Adipocyte (in vitro differentiated cells): ENCODE measurements at places on chromosomes 5 and 9.
A peak's percentile ranks its signal among the peaks of the same experiment; 100 is the strongest.

- no peak for DNase-seq
These were observed 69.9 kb downstream of the RCL1 start for GRCh38 chr9:4862506-4863250.

DNA sequence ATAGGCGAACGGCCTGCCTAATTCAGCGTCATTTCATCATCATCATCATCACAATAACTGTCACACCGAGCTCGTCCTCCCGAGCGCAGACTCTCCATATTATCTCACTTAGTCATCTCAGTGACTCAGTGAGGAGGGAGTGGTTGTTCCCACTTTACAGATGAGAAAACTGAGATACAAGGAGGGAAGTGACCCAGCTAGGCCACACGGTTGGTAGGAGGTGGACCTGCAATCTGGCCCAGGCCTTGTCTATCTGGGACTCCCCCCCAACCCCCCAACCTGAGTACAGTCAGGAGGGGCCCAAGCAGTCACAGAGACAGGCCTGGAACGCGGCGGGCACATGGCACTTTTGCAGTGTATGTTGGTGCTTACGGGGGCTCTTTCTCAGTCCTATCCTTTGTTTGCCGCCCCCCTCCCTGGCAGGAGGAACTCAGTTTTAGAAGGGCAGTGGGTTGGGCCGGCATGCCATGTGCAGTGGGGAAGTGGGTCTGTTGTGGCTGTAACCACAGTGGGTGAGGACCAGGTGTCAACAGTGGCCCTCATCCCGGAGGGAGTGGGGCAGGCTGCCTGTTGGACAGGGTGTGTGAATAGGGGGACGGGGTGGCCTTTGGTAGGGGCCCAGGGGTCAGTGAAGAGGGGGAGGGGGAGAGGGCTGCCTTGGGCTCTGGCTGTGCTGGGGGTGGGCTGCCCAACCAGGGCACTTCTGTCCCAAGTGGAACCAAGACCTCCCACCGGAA, 1.7 kb upstream of the RXRA start:
- DNase-seq = no peak

DNA sequence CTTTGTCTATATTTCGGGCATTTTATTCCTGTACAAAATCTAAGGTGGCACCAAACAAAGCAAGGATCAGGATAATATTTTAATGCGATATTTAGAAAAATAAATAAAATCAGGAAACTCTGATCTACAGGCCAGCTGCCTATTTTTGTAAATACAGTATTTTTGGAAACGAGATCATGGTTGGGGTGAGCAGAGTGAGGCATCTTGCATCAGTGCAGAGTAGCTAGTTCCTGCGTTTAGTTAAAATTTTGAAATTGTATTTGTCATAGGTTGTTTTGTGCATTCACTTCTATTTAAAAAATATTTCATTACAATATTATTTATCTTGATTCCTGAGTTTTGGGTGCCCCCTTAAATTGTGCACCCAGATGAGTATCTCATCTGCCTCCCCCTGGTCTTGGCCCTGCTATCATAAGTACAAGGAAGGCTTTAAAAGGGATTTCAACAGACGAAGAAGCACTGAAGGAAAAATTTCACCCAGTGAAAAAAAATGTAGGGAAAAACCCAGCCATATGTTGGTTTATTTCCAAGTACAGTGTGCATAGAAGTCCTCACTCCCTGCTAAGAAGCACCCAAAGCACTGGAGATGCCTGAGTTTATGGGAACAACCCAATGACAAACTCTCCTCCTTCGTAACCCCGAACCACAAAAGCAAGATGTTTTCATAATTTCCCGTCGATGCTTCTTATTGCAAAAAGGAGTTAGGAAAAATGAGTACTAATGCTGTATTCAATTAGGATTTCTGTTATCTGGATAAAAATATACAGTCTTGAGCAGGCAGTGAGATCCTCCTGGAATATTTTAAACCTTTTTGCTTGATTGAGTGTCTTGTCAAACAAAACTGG, 304.7 kb upstream of the CLINT1 start:
- DNase-seq = no peak

- DNase-seq = no peak
These were observed 74.2 kb downstream of the UGCG start for GRCh38 chr9:111970827-111971226.

GRCh38 chr9:132007371-132008025, 72.2 kb downstream of the MED27 start:
- DNase-seq = no peak

- no peak for DNase-seq
These were observed 96.4 kb downstream of the ACTL7B start for GRCh38 chr9:108759399-108759798.

- DNase-seq = no peak
These were observed 164.1 kb upstream of the MPDZ start for GRCh38 chr9:13443346-13444244.

DNA sequence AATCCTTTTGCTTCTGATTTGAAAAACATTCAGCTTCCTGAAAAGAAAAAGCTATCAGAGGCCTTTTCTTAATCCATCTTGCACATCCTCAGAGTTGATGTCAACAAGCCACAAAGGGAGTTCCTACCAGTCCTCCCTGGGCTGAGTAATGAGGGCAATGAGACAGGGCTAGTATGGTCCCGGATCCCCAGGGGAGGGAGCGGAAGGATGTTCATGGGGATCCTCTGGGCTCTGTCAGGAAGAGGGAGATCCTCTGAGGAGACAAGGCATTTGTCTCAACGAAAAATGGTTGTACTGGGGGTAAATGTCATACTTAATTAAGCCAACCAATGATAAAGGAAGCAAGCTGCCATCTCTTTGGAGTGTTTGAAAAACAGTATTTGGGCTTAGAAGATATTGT, 195.3 kb downstream of the DTWD2 start:
- DNase-seq = no peak

GRCh38 chr5:72417333-72418062, 89.7 kb downstream of the ZNF366 start:
- no peak for DNase-seq

GRCh38 chr5:156329171-156329611, 2.2 kb downstream of the SGCD start:
- peak; percentile 84 for DNase-seq

DNA sequence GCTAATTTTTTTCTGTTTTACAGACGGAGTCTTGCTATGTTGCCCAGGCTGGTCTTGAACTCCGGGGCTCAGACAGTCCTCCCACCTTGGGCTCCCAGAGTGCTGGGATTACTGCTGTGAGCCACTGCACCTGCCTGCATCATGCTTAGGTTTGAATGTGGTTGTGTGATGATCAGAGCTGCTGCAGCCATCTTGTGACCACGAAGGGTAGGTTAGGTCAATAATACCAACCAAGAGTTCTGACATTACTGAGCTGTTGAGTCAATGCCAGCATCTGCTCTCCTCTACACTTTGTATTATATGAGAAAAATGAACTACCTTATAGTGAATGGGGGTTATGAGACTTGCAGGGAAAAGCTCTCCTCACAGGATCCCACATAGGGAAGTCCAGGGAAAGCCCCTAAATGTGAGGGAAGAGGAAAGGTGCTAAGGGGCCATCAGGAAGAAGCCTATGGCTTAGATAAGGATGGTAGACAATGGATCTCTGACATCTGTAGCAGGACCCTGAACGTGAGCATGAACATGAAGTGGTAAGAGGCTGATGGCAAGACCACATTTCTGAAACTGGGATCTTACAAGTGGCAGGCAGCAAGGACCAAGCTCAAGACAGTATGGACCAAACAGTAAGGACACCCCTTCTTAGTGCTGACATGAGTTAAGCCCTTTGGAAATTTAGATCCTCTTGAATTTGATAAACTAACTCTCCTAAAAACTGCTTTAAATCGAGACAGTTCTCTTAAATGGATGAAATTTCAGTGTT, 75.7 kb upstream of the ZNF169 start:
- DNase-seq = no peak

- no peak for DNase-seq
These were observed 71.3 kb downstream of the SH3TC2 start for GRCh38 chr5:148991566-148991965.

- no peak for DNase-seq
These were observed 55.9 kb upstream of the MTAP start for GRCh38 chr9:21746550-21746949.

DNA sequence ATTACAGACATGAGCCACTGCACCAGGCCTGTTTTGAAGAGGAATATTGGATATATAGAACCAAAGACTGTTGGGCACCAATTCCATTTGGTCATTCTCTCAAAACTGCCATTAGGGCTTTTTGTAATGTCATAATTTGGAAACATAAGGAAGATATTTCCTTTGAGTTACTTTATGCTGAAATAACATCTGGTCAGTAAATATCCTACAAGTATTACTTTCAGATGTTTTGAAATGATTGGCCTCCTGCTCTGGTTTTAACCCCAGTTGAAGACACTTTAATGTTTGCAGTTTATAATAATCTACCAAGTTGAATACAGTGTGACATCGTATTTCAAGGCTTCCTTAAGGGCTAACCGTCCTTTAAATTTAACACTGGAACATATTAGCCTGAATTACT, 33.6 kb downstream of the LRRTM2 start:
- DNase-seq = peak; percentile 31

DNA sequence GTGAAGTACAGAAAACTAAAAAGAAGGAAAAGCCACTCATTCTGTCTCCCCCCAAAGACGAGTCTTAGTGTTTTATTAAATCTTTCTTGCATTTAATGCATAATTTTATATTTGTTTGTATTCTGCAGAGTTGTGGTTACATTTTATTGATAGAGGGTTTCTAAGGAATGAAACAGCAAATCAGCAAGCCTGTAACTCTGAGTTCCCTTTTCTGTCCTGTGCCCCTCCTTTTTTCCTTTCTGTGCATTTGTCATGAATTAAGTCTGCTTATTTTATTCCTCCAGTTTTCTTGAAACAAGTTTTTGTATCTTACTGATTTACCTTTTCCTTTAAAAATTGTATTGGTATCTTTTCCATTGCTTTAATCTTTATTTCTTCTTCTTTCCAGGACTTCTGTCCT, 132.8 kb downstream of the MUSK start:
- peak; percentile 47 for DNase-seq

DNA sequence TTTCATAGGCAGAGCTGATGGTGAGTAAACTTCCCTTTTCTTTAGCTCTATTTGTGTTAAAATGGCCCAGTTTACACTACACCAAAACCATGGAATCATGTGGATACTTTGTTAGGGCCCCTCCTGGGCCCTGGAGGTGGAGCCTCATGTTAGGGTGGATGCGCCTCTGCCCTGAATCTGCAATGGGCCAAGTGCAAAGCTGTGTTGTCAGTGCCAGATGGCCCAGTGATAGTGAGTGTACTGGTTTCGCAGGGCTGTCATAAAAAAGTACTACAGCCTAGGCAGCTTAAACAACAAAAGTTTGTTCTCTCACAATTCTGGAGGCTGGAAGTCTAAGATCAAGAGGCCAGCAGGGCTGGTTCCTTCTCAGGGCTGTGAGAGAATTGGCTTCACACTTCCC, 64.8 kb downstream of the HSPA4 start:
- DNase-seq = no peak

GRCh38 chr5:41875121-41875520, 4.9 kb upstream of the OXCT1 start:
- DNase-seq = no peak

GRCh38 chr9:98913044-98913443, 30.7 kb upstream of the COL15A1 start:
- DNase-seq = no peak

DNA sequence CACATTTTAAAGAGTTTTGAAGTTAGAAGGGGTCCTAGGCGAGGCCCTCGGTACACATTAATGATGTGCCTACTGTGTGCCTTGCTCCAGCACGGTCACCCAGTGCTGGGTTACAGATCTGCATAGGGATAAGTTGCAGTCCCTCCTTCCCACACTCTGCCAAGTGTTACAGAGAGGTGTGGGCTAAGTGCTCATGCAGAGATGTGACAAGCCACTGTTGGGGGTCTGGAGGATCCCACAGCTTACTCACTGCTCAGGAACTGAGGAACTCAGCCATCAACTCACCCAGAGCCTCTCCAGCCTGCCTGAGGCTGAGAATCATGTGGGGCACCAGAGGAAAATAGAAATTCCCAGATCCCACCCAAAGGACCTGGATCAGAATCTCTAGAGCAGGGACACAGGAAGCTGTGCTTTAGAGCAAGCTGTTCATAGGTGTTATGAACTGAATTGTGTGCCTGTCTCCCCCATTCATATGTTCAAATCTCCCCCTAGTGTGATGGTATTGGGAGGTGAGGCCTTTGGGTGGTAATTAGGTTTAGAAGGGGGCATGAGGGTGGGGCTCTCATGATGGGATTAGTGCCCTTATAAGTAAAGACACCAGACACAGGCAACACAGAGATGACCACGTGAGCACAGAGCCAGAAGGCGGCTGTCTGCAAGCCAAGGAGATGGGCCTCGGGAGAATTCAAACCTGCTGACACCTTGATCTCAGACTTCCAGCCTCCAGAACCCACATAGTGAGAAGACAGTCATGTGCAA, 164.1 kb downstream of the HSD17B3 start:
- peak; percentile 33 for DNase-seq

DNA sequence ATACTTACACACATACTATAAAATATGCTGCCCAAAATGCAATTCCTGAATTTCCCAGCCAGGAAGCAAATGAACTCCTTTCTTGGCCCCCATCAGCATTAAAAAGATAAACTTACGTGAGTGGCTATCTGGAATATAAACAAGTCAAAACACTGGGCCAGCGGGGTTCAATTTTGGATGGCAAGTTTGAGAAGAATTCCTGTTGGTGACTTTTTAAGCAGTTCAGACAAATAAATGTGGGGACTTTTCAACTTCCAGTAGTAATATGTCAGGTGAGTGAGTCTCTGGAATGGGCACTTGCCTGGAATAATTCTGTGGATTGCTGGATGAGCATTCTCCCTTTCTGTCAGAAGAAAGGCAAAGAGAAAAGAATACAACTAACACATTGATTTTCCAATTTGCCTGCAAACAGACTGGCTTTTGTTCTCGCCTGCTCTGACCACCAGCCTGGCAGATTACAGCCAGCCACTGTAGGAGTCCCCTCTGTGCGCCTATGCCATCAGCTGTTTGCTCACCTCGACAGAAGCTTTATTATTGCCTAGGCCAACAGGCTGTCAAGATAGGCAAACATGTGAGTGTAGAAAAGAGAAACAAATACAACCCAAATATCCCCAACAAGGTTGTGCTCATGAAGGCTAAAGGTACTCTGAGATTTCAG, 78.6 kb downstream of the MRPS27 start:
- DNase-seq = no peak

DNA sequence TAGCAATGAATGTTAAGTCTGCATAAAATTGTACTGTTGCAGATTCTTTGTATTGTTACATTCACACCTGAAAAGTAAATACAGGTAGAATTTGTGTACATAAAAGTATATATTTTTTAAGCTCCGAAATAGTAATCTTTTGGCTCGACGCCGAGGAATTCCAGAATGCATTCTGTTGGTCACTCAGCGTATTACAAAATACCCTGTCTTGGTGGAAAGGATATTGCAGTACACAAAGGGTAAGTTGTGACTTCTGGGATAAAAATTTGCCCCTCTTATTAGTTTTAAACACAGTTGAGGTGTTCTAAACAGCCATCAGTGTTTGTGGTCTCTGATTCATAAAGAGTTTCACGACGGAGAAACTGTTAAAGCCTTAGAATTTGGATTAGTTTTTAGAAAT, 257.6 kb downstream of the ARHGEF28 start:
- DNase-seq = no peak

GRCh38 chr5:104512063-104512825, 949.7 kb upstream of the NUDT12 start:
- DNase-seq = peak; percentile 44
